ENCODE measurements at places on chromosomes 7 and 10.

DNA sequence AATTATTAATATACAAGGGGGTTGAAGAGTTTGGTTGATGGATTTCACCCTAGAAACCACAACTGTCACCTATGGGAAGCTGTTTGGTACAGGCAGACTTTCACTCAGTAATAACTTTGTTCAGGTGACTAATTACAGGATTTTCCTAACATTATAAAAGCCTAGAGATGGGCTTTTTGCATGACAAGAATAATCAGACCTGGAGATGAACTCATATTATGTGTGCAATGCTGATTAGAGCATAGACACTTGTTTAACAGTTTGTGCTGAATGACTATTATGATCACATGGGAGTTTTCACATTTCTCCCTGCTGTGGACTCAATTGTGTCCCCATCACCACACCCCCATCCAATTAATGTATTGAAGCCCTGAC, 90.2 kb upstream of the STEAP4 start:
- DNase-seq = no peak

- no peak for DNase-seq
These were observed 13.4 kb downstream of the SSC4D start for GRCh38 chr7:76395965-76396726.

DNA sequence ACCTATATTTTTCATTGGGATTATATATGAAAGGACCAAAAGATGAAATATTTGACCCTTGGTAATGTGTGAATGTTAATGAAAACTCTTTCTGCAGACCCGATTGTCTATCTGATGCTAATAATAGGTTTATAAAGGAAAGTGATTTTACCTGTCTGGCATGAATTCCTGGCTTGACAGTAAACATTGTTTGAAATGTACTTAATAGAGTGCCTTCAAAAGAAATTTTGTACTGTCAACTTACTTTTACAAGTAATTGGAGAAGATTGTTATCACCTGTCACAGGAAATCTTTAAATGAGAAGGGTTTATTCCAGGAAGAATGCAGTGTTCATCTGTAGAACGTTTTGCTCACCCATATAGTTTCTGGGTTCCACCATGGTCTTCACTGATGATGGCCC, 588.2 kb downstream of the INHBA start:
- DNase-seq = no peak

GRCh38 chr7:6071406-6071805, 40.2 kb downstream of the ANKRD61 start:
- DNase-seq = no peak

- no peak for DNase-seq
These were observed 107.7 kb upstream of the MPP7 start for GRCh38 chr10:28410420-28411135.

DNA sequence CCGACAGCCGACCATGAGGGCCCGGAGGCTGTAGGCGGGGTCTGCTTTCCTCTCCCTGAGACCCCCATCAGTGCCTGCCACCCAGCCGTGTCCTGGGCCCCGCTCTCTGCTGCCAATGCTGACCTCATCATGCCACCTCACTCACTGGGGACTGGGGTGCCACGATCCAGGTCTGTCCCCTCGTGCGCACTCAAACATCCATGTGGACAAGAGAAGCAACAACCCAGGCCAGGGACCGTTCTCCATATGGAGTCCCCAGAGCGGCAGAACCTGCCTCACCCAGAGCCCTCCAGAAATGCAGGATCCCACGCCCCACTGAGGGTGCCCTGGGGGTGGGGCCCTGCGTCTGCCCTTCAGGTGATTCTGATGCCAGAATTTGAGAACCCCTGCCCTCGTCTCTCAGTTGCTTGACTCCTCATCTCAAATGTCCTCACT, 210.0 kb upstream of the PPP2R2D start:
- DNase-seq = no peak

GRCh38 chr10:75599875-75600648, 168.6 kb downstream of the LRMDA start:
- DNase-seq = no peak

GRCh38 chr7:17166824-17167379, 131.6 kb upstream of the AHR start:
- DNase-seq = no peak

DNA sequence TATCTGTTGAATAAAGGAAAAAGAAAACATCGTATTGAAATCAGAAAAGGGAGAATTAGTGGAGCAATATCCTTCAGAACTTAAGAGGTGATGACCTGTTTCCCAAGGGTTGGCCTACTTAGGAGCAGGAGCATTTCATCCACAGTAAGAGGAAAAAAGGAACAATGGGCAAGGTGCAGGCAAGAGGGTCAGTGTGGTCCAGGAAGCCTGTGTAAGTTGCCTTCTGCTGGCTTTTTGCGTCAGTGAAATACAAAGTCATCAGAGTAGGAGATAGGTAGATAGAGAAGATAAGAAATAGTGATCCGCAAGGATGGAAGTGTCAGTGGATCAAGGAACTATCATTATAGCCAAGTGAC, 5.4 kb upstream of the ANKRD7 start:
- no peak for DNase-seq

DNA sequence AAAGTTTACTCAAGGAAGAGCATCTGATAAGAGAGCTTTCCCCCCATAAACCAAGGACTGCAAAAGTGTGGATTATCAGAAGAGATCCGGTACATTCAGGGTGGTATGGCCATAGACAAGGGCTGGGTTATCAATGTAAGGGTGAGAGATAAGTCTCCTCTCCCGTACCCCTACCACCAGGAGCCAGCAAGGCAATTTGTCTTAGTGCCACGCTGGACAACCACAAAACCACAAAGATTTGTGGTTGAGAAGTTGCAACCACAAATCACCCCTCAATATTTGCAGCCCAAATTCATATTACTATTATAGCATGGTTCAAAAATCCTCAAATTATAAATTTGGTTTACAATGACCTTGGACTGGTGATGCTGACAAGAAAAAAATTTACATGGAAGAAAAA, 2.3 kb upstream of the ZSCAN25 start:
- no peak for DNase-seq

GRCh38 chr10:95353123-95353522, 62.3 kb upstream of the PDLIM1 start:
- no peak for DNase-seq

GRCh38 chr7:23473844-23474093, 3.5 kb upstream of the IGF2BP3 start:
- no peak for DNase-seq

GRCh38 chr10:127243490-127244272, 47.3 kb upstream of the INSYN2A start:
- no peak for DNase-seq

DNA sequence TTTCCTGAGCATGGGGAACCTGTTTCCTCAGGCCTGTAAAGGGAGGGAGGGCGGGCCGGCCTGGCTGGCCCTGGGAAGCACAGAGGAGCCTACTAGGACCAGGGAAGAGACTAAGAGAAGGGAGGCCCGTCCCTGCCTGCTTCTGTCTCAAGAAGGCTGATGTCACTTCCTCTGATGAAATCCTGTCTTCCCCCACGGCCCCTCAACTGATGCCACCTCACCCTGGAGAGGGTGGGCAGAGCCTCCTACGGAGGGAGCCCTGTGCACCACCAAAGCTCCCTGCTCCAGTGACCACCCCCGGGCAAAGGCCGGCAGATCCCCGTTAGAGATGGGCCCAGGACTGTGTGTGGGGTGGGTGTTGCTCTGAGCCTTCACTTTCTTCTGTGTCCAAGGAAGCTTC, 1.0 kb upstream of the PILRA start:
- no peak for DNase-seq

DNA sequence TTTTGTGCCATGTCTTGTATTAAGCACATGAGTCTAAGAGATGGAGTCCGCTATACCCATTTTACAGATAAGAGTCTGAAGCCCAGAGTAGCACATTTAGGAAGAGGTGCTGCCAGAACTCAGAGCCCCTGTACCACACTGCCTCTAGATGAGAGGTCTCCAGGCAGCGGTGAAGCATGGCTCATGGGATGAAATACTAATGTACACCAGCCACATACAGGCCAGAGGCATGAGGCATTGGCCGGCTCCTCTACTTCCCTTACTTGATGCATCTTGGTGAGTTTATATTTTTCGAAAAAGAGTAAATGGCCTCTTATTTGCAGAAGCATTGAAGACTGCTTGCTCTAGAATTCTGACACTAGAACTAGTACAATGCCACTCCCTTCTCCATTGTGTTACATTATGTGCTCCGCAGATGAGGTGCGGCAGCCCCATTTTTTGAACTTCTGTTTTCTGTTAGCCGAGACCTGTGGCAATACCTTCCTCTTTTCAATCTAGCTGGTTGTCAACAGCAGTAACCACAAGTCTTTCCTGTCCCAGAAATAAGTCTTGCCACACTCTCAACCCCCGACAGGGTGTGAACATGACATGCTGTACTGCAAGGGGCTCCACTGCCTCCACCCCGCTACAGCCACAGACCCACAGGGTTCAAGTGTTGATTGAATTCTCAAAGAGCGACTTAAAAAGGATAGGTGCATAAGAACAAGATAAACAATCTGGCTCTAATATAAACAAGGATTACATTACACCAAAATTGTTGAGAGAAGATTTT, 145.3 kb downstream of the CELF2 start:
- DNase-seq = peak; percentile 49

DNA sequence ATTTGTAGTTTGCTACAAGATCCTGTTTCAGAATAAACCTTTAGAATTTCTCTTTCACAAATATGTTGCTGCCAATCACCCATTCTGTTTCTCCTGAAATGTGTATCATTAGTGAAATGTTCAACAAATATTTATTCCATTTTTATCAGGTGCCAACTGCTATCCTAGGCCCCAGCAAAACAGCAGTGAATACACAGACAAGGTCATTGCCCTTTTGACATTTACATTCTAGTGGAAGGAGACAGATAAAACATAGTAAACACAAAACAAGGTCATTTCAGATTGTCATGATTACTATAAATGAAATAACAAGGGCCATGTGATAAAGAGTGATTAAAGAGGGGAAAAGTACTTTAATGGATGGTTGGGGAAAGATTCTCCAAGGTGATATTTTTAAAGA, 404.8 kb upstream of the PHF14 start:
- DNase-seq = no peak

- DNase-seq = no peak
These were observed 13.4 kb downstream of the WDFY4 start for GRCh38 chr10:48697821-48698764.

DNA sequence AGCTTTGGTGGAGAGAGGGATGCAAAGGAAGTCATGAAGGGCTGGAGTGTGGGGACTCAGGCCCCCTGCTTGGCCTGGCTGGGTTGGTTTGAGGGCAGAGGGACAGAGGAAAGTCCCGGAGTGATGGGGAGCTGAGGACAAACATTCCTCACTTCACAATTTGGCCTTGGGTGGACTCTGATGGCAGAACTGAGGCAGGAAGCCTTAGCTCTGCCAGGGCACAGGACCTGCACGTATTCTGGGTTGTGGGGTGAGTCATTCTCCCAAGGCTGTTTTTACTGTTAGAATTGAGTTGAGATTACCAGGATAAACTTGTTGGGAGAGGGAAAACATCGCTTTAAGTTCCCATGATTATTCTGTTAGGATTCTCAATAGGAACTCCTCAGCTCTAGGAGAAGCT, 2.6 kb downstream of the GOLGA7B start:
- no peak for DNase-seq

- DNase-seq = no peak
These were observed 132.3 kb downstream of the PLXNA4 start for GRCh38 chr7:132443761-132444520.

- no peak for DNase-seq
These were observed 111.5 kb upstream of the AHR start for GRCh38 chr7:17186745-17187530.

DNA sequence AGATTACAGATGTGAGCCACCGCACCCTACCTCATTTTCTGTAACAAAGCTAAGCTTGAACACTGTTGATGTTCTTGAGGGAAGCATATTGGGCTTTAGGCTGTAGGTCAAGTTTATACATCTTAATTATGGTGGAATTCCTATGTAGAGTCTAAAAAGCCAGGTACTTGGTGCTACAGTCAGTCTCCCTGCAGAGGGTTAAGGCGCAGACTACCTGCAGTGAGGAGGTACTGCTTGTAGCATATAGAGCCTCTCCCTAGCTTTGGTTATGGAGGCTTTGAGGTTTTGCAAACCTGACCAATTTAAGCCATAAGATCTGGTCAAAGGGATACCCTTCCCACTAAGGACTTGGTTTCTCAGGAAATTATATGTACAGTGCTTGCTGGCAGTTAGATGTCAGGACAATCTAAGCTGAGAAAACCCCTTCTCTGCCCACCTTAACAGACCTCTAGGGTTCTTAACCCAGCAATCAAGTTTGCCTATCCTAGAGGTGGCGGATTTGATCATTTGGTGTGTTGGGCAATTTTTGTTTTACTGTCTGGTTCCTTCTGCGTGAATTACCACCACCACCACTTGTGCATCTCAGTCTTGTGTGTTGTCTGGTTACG, 6.0 kb downstream of the PPIA start:
- no peak for DNase-seq

DNA sequence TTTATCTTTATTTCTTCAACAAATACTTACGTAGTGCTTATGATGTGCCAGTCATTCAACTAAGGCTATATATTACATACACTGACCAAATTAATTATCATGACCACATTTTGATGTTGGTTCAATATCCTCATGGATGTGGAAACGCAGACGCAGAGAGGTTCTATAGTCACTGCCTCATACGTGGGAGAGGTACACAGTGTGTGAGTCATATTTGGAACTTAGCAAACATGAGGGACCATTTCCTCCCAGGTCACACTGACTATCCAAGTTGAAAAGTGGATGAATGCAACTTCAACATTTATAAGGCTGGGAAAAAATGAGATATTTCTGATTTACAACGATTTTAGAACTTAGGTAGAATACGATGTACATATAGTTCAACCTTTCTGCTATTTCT, 113.6 kb downstream of the PRLHR start:
- no peak for DNase-seq

DNA sequence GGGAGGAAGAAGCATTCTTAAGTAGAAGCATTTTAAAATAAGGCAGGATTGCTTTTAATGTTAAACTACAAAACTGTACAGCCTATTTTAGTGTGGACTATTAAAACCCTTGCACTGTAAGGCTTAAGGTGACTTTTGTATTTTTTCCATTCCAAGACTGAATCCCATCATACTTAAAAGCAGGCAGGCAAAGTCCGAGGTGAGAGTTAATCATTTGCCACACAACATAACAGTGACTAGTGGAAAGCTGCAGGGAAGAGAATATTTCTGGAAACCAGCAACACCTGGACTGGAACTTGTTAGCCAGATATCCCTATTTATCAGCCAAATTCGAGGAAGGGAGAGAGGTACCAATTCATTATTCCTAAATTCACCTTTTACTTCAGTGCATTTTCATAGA, 3.5 kb downstream of the PRR15 start:
- DNase-seq = no peak

- no peak for DNase-seq
These were observed 599.3 kb upstream of the CELF2 start for GRCh38 chr10:10418387-10418786.

DNA sequence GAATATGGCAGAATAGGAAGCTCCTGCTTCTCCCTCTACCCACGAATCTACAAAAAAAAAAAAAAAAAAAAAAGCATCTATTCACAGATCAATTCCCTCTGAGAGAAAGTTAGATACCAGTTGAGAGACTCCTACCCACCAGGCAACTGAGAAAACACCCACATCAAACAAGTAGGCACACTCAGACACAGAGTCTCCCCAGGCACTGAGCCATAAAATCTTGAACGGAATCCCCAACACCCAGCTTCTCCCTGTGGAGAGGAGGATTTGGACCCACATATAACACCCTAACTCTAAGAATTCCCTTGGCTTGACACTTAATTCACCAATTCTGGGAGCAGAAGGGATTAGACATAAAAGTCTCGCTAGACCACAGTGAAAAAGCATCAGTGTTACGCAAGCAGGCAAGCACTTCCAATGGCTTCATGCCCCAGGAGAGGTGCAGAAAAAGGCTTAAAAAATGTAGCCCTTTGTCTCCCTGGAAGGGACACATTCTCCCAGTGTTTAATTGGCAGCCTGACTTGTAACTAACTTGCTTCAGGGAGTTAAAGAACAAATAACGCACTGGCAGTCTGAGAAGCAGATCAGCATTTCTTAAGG, 192.2 kb downstream of the ELAPOR2 start:
- DNase-seq = no peak
